ENCODE measurements at places on chromosomes 11 and 22.

DNA sequence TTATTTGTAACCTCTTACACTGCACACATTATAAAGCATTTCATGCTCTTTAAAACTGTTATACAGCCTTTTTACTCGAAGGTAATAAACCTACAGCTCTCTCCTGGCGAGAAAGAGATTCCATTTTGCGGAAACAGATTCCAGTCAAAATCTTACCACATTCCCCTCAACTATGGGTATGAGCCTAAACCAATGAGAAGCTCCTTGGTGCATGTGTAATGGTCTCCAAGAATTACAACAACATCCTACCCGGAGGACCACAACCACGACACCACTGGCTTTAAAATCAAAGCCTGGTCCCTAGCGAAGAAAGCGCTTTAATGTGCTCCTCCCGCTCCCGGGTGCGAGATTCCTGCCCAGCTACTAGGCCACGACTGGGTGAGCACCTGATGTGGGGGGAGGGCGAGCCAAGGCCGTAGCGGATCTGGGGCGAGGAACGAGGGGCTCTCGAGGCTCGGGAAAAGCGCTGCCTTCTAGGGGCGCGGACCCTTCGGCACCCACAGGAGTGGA, 821 bp downstream of the CELF1 start:
- no peak for DNase-seq

DNA sequence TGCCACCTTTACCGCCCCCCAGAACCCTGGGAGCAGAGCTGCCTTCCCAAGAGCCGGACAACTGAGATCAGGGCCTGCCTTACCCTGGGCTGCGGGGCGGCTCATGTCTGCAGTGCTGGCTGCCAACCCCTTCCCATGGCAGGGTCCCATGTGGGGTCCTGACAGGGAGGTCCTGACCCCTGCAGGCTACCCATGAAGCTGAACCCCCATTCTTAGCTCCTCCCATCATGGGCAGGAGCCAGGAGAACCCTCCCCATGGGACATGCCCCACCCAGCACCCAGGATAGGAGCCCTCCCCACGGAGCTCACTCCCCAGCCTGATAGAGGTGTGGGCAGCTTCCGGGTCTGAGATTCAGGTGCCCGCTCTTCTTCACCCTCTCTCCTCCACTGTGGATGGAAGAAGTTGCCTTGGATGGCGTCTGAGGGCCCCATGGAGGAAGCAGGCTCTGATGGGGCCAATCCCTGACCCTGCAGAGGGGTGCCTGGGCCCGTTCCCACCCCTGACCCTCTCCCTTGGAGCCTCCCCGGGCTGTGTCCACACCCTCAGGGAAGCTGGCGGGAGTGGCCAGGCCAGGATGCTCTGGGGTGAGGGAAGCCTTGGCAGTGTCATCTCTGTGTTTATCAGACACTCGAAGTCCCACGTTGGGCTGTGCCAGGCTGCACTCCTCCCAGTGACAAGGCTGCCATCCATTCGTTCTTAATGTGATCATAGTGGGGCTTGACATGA, 1508.2 kb downstream of the BRD1 start:
- DNase-seq, result no peak

- no peak for DNase-seq
These were observed 22.9 kb upstream of the RFPL3 start for GRCh38 chr22:32334660-32335365.

- DNase-seq, result no peak
These were observed 15.3 kb downstream of the PHF21A start for GRCh38 chr11:46105926-46106325.

DNA sequence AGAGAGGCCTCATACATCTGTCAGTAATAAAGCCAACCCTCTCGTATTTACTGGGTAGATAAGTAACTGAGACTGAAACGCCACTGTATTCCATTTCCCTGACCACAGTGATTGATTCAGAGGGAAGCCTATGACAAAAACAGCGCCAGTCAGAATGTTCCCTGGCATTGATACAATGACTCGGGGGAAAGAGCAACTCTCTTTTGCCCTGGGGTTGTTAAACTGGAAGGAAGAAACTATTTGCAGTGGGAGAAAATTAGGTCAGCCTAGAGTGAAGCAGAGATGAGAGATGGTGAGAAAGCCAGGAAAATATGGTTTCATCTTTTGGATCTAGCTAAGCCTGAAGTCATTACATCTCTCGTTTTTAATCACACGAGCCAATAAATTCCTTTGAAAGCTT, 48.6 kb upstream of the RBFOX2 start:
- DNase-seq, result no peak

DNA sequence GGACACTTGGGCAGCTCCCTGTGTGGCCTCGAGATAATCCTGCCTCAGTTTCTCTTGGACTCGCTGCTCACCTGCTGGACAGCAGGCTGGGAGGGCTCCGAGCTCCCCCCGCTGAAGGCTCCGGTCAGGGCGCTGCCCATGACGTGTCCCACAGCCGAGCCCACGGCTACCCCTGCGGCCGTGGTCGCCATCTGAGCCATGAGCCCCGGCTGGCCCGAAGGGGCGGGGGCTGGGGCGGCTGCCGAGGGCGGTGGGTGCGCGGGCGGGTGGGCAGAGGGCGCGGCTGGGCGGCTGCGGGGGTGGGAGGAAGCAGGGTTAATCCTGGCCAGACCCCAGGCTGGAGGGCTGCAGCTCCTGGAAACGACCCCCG, 484 bp downstream of the CHCHD10 start:
- DNase-seq, result no peak

DNA sequence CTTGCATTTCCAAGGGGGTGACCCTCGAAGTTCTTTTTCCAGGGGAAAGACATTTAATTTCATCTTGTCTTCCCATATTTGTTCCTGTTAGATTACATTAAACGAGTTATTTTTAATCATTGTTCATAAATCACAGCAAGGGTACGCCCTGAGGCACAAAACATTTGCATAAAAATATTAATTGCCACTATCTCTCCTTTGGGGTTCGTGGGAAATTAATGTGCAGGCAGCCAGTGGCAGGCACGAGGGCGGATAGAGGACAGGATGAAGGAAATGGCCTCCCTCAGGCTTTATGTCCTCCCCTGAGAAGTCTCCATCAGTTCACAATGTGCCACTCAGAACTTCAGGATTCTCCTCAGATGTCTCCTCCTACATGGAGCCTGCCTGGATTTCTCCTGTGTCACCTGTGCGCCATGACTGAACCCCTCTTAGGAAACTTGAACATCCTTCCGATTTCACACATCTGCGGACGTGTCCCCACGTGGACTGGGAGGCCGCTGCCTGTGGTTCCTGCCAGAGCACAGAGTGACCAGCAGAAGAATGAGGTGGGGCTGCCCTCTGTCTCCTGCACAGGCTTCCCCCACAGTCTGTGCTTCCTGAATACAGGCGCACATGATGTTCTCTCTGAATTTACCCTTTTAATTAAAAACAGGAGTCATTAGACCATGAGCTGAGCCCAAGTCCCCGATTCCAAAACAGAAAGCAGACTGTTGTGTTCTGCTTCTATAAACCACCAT, 1085.9 kb downstream of the TBC1D22A start:
- DNase-seq, result no peak

DNA sequence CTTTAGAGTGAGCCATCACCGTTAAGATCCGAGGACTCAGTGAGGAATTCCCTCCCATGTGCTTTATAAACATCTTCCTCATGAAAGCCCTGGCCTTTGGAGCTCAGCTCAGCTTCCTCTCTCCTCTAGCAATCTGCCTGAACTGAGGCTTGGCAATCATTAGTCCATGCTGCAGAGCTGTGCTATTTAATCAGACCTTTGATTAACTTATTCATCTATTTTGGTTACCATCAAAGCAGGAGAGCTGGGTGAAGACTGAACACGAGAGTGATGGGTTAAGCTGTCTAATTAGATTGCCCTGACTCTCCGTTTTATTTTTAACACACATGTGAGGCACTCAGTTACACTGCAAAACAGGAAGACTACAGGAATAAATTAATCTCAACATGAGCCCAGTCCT, 351.3 kb downstream of the LARGE1 start:
- no peak for DNase-seq

DNA sequence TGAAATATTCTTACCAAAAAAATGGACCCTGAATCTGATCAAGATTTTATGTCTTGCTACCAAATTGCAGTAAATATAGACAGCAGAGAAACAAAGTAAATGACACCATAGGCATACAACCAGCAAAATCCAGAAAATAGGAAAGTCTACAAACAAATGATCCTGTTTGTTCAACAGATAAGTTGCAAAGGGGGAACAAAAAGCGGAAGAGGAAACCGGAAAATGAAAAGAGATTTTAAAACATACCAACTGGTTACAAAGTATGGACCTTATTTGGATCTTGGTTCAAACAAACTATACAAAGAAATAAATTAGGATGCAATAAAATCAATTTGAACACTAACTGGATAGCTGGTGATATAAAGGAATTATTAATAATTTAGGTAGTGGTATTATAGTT, 92.0 kb downstream of the TMPRSS5 start:
- DNase-seq, result no peak

DNA sequence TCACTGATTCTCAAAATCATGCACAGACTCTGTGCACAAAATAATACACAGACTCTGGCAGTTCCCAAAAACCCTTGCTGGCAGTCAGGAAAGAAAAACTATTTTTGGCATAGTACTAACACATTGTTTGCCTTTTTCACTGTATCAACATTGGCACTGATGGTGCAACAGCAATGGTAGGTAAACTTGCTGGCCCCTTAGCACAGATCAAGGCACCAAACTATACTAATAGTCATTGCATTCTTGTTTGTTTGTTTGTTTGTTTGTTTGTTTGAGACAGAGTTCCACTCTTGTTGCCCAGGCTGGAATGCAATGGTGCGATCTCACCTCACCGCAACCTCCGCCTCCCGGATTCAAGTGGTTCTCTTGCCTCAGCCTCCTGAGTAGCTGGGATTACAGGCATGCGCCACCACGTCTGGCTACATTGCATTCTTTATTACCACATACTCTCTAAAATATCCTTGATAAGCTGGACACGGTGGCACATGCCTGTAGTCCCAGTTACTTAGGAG, 81.0 kb upstream of the SLC6A5 start:
- DNase-seq, result no peak

GRCh38 chr11:69504576-69505335, 23.3 kb downstream of the LINC01488 start:
- DNase-seq, result no peak

- no peak for DNase-seq
These were observed 2.2 kb upstream of the MYO18B start for GRCh38 chr22:25739659-25740344.

- DNase-seq, result no peak
These were observed 3.7 kb downstream of the RAC2 start for GRCh38 chr22:37240240-37240940.

DNA sequence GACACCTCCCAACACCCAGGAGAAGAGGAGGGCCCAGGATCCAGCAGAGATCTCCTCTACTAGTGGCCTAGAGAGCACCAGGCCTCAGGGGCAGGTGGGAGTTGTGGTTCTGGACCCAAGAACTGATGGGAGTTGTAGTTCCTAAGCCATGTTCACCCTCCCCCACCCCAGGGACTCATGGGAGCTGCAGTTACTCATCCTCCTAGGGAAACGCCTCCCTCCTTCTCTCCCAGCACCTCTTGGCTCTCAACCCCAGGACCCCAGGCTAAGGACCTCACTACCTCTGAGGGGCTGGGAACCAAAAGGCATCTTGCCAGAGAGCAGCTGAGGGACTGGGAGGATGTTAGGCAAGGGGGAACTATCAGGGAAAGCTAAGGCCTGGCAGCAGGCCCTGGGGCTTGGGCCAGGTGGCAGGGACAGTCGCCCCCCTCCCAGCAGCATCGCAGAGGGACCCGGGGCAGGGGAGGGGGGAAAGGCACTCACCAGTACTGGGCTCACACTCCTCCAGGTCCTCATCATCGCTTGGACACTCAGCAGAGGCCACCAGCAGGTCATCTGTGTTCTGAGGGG, 28.9 kb downstream of the SLC22A12 start:
- DNase-seq, result no peak

DNA sequence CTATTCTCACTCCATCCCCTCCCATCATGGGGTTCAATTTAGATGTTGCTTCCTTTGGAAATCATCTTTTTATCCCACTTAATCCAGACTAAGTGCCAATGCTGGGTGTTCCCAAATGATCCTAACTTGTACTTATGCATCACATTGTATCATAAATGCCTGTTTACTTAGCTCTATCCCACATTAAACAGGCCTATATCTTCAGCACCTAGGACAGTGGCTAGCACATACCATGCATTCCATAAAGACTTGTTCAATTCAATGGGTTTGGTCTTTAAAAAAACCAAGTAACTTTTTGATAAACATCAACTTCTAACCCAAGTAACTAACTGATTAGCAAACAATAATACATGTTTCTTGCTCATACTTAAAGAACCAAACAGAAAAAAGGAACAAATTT, 40.6 kb downstream of the RSF1 start:
- DNase-seq, result no peak

- DNase-seq, result no peak
These were observed 7.2 kb downstream of the TMEM86A start for GRCh38 chr11:18705651-18706281.

- no peak for DNase-seq
These were observed 4.8 kb downstream of the POU2F3 start for GRCh38 chr11:120244476-120245365.

DNA sequence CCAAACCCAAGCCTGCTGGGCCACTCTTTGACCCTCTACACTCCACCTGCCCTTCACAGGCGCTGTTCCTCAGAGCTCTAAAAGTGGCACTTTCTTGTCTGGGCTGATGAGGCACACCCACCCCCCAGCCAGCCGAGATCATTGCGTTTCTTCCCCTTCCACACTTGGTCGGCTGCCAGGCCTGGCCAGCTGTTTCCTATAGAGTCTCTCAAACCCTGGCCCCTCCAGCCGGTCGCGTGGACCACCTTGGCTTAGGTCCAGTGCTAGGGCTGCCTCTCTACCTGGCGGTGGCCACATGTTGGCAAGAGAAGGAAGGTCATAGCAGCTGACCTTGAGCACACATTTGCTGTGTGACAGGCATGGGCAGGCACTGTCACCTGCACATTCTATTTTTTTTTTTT, 60.6 kb downstream of the PPP6R2 start:
- DNase-seq, result no peak

- no peak for DNase-seq
These were observed 7.0 kb downstream of the SEPTIN3 start for GRCh38 chr22:41976070-41976901.

DNA sequence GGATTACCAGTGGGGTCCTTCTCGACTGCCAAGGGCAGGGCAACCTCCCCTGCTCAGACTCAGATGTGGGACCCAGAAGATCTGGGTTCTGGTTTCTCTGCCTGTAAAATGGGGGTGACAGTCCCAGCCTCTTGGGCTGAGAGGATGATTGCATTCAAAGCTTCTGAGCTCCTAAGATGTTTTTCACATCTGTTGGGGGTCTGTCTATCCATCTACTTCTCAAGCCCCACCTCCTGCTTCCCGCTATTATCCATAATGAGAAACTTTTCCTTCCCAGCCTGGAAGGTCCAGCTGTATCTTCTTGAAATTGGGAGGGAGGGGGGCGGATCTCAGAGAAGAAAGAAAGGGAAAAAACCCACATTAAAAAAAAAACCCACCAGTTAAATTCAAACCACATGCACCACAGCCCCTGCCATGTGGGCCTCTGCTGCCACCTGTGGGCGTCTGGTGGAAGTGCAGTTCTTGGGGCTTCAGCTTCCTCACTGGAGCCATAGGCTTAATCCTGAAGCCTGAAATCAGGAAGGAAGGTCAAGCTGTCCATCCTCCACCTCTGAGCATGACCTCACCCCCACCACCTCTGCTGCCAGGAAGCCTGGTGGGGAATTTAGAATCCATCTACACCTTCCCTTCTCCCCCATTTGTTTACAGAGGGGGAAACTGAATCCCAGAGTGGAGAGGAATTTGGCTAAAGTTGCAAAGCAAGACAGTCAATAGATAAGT, 27.3 kb downstream of the ARHGEF17 start:
- peak; percentile 55 for DNase-seq

Measured in stimulated activated CD8-positive, alpha-beta memory T cell treated with anti-CD3 and anti-CD28 coated beads, Interleukin-7, amount 100 ng/mL, for 4 hours (primary cell).